ENCODE measurements at places on chromosomes 11 and 22.

GRCh38 chr22:42915980-42916765 lies 59.1 kb upstream of the ARFGAP3 start:
- DNase-seq, result no peak

GRCh38 chr11:123330471-123330870 lies 99.6 kb upstream of the GRAMD1B start:
- no peak for DNase-seq

DNA sequence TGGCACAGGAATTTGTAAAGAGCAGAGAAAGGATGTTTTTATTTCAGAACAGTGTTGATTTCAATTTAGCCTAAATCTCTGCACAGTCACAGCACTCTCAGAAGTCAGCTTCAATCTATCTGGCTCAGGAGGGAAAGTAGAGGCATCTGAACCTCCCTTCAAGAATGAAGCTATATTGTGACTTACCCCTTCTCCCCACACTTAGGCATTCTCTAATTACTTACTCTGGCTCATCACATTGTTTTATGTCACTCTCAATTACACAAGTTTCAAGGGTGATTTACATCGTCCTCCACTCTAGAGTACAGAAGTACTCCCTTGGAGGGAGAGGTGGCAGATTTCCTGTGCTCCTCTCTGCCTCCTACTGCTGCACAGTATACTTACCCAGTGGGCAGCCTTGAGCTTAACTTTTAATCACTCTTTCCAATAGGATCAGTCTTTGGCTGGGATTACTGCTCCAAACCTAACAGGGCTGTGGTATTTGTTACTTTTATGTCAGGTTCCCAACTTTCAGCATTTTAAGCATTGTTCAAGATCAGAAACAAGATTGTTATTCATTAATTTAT lies 211.4 kb downstream of the AASDHPPT start:
- no peak for DNase-seq

- DNase-seq, result no peak
Measured at GRCh38 chr11:116173941-116174911, 598.6 kb downstream of the BUD13 start.

GRCh38 chr22:49678842-49679170 lies 148.9 kb downstream of the BRD1 start:
- no peak for DNase-seq

GRCh38 chr22:31968022-31968421 lies 23.7 kb downstream of the YWHAH start:
- DNase-seq, result no peak

GRCh38 chr11:36751996-36752395 lies 154.0 kb upstream of the RAG2 start:
- no peak for DNase-seq

- DNase-seq, result no peak
Measured at GRCh38 chr11:64078284-64078683, 42.6 kb downstream of the FLRT1 start.

- DNase-seq, result no peak
Measured at GRCh38 chr11:86303257-86303656, 1.2 kb downstream of the HIKESHI start.

Data from stimulated activated CD8-positive, alpha-beta memory T cell treated with anti-CD3 and anti-CD28 coated beads, Interleukin-15, amount 100 ng/mL, for 4 hours (primary cell).